ENCODE measurements at places on chromosomes 6 and 20.

- no peak for DNase-seq
These were observed 199.6 kb downstream of the TTLL2 start for GRCh38 chr6:167524261-167525111.

DNA sequence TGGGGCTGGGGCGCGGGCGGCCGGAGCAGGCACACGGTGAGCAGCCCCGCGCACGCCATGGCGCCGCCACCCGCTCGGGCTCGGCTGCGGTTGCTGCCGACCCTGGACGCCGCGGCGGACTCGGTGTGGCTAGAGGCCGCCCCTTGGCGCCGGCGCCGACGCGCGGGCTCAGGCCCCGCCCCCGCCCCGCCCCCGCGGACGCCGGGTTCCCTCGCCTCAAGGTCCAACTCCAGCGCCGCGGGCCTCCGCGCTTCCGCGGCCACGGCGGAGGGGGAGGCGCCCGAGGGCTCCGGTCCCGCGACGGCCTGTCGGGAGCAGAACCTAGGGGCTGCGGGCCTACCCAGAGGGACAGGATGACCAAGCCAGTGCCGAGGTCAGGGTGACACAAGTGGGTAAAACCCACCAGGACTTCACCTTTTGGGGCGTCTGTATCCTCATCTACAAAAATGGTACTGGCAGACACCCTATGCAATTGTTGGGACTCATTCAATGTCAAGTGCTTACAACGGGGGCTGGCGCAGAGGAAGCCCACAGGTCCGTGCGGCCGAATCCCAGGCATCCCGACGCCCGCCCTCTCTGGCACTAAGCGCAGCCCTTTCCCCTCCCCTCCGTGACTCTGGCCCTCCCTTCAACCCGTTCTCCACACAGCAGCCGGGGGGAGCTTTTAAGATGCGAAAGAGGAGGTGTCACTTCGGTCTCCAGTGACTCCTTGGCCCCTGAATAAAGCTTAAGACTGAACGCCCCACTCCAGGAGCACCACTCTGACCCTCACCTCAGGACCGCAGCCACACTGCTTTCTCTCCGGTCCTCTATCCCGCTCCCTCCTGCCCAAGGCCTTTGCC is at the start of gene NECAB3:
NECAB3 (minus strand) TSS at position 135 of the 842 bp plus-strand sequence; CDS start at position 59, 76 bp downstream.
- DNase-seq: no peak

DNA sequence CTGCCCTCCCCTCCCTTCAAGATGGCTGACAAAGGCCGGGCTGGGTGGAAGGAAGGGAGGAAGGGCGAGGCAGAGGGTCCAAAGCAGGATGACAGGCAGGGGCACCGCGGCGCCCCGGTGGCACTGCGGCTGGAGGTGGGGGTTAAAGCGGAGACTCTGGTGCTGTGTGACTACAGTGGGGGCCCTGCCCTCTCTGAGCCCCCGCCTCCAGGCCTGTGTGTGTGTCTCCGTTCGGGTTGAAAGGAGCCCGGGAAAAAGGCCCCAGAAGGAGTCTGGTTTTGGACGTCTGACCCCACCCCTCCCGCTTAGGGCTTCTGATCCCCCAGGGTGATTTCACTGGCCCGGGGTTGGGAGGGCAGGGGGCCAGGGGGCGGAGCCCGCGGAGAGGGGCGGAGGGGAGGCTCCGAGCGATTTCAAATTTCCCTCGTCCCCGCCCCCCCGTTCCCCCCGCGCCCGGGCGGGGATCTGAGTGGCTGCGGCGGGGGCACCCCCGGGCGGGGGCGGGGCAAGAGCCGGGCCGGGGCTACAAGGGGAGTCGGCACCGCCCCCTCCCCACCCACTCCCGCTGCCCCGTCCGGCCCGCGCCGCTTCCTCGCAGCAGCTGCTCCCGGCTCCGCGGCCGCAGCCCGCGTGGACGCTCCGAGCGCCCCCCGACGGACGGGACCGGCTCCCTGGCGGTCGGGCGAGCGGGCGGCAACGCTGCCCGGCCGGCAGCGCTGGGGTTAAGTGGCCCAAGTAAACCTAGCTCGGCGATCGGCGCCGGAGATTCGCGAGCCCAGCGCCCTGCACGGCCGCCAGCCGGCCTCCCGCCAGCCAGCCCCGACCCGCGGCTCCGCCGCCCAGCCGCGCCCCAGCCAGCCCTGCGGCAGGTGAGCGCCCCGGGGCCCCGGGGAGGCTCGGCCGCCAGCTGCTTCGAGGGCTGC is at the start of gene DNMT3B:
DNMT3B (plus strand) TSS at position 555 of the 923 bp plus-strand sequence. CDS start 17,939 bp downstream, outside the sequence.
- DNase-seq: peak; percentile 55

DNA sequence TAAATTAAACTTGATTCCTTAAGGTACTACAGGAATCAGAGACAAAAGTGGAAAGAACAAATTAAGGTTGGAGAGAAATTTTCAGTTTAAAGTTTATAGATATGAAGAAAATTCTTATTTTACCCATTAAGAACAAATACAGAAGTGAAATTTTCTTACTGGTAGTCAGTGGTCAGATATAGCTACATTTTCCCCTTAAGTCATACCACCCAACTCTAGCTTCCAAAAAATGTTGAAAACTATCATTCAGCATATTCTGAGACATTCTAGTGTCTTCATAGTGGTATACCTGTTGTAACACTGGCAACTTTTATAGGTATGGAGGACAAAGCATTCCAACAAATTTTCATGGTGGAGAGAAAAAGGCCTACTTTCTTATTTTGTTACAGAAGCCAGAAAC is 15.6 kb upstream of the SUMO4 start:
- no peak for DNase-seq

- DNase-seq: no peak
These were observed 6.1 kb downstream of the AP5S1 start for GRCh38 chr20:3826420-3826819.

DNA sequence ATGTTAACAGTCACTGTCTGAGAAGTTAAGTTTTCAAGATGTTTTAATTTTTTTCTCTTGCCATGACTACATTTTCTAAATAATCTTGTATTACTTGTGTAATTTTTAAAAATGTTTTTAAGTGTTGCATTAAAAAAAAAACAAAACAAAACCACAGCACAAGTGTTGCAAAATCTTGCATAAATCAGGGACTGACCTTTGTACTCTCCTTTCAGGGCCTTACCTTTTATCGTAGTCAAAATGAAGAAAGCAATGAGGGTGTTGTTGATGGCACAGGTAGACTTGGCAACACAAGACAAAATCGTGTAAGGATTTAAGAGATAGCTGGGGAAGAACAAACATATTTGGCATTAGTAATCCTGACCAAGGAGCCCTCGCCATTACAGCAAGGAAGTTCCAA is 42.5 kb downstream of the PIGU start:
- DNase-seq: no peak

GRCh38 chr6:55184782-55185530 is 10.6 kb downstream of the HCRTR2 start:
- DNase-seq: no peak

DNA sequence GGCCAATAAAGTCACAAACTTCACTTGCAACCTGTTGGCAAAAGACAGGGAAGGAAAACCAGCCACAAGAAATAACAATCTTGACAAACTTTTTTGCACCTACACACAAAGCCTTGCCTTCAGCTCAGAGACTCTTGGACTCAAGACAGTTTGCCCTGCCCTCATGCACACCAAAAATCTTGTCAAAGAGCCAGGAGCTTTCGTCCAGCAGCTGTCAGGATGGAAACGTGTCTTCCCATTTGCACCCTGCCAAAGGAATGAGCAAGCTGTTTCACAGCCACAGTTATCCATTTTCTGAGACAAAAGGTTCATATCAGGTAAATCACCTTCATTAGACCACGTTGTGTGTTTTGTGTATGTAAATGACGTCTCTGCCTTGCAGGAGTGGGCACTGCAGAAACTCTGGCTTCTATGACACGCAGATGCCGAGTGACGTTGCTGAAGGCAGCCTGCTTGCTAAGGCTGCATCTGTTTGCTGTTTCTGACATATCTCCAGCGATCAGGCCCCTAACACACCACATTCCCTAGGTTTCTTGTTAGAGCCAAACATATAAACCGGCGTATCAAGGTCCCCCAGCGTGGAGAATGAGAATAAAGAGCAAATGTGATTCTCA is 193.4 kb downstream of the SYNDIG1 start:
- DNase-seq: no peak

DNA sequence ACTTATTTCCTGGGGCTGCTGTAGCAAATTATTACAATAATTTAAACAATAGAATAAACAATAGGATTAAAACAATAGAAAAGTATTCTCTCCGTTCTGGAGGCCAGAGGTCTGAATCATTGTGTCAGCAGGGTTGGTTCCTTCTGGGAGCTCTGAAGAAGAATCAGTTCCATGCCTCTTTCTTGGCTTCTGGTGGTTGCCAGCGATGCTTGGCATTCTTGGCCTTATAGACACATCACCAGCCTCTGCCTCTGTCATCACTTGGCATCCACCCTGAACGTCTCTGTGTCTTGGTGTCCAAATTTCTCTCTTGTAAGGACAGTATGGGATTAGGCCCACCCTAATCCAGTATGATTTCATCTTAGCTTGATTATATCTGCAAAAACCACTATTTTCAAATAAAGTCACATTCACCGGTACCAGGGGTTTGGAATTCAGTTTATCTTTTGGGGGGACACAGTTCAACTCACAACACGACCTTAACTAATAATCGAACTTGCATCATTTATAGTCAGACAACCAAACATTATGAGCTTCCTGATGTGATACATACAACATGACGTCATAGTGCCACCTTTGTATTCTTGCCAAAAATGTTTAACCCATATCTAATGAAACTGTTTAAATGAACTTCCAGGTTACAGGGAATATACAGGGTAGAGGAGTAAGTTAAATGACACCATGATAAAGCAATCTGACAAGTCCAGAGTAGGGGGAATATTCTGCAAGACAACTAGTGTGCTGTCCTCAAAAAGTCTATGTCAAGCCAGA is 84.7 kb upstream of the RNF24 start:
- no peak for DNase-seq

GRCh38 chr20:19807191-19807945 is 49.3 kb downstream of the RIN2 start:
- no peak for DNase-seq

- DNase-seq: no peak
These were observed 21.6 kb upstream of the GFOD1 start for GRCh38 chr6:13508711-13509705.

GRCh38 chr6:110938171-110938570 is 20.3 kb upstream of the GTF3C6 start:
- no peak for DNase-seq

GRCh38 chr6:150491811-150492172 is 107.9 kb upstream of the PLEKHG1 start:
- DNase-seq: no peak

- no peak for DNase-seq
These were observed 36.8 kb upstream of the CLDN20 start for GRCh38 chr6:155227046-155227445.

GRCh38 chr20:63112491-63113219 is 103.3 kb downstream of the YTHDF1 start:
- DNase-seq: no peak

GRCh38 chr6:79436241-79436640 is 101.0 kb downstream of the LCA5 start:
- no peak for DNase-seq

- DNase-seq: no peak
These were observed 64.2 kb downstream of the EDN3 start for GRCh38 chr20:59364611-59365010.

GRCh38 chr20:24590178-24590982 is 121.0 kb downstream of the SYNDIG1 start:
- DNase-seq: no peak

DNA sequence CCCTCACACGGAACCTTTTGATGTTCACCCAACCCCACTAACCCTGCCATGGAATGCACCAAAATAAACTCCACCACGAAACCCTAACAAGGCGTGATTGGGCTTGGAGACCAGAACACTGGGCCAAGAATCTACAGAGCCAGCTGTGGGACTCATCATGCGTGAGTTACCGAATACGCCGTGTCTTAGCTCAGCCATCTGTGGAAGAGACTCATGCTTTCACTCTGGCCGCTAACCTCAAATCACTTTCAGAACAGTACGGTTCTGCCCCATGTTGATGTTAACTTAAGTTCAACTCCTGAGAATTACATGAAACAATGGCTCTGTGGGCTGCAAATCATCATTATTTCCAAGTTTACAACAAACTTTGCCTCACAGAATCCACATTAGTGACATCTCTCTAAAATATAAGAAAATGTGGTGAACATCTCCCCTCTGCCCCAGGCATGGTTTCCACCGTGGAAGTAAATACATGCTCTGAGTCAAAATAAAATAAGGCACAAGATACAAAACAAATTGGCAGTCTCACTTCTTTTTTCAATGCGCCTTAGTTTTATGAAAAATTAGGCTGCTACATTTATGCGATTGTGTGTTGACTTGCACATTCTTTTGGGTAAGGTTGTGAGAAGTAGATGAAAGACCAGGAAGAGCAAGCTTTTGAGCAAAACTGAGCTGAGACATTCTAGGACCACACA is 308.9 kb upstream of the EXOC2 start:
- DNase-seq: no peak

GRCh38 chr6:72825315-72825911 is 203.5 kb downstream of the KCNQ5 start:
- no peak for DNase-seq

GRCh38 chr6:98230250-98230649 is 604.1 kb upstream of the POU3F2 start:
- DNase-seq: no peak

Data from stimulated activated CD8-positive, alpha-beta memory T cell treated with anti-CD3 and anti-CD28 coated beads, Interleukin-7, amount 100 ng/mL, for 1 hour (primary cell).